C1 segment of cervical spinal cord (tissue), 14 donors: ENCODE measurements at places on chromosomes 5 and 9.
A peak's percentile ranks its signal among the peaks of the same experiment; 100 is the strongest.

DNA sequence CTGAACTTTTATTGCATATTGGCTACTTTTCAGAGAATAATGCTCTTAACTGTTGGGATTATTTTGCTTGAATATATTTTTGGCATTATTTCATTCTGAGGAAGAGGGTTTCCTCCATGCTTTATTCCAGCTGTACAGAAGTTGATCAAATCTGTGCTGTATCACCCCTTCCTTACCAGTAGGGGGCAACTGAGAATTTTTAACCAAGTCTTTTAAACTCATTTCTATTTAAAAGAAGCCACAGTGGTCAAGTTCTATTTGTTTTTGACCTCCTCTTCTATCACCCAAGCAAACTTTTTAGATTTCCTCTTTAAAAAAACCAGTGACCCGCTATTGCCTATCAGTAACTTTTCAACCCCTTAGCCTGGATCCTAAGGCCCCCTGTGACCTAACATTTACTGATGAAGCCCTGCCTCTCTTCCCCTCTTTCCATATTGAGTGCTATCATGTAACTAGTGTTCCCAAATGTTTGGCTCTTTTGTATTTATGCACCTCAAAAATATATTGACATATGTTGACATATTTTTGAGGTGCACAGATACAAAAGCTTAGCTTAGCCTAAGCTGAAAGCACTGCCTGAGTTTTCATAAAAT is 80.6 kb downstream of the FBXO4 start:
- DNase-seq = no peak

DNA sequence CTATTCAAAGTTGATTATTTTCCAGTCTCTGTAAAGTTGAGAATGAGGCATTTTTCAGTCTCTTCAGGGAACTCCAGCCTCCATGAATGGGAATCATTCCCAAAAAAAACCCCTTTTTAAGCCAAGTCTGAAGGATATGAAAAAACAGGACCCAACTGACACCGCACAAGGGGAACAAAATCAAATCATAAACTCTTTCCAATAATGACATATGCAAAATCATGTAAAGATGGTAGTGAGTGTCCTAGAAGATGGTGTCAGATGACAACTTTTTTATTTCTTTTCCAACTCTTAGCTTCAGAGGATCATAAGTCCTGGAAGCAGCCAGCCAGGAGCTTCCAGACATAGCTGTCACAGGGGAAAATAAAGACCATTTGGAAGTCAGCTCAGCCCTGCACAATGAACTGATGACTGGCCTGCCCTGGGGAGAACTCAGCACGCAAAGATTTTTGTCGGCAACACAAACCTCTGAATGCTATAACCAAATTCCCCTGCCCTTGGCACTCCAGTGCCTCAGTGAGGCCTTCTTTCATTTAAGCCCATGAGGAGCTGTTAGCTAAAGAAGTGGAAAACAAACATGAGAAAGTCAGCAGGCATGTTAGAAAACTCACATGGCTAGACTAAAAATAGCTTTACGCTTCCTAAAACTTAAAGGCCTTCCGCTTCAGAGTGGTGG is 85.4 kb downstream of the SLC1A3 start:
- no peak for DNase-seq

- DNase-seq = no peak
Measured at GRCh38 chr9:109297899-109298298, 23.0 kb downstream of the EPB41L4B start.

- no peak for DNase-seq
Measured at GRCh38 chr5:150131978-150132694, 23.5 kb downstream of the PDGFRB start.

DNA sequence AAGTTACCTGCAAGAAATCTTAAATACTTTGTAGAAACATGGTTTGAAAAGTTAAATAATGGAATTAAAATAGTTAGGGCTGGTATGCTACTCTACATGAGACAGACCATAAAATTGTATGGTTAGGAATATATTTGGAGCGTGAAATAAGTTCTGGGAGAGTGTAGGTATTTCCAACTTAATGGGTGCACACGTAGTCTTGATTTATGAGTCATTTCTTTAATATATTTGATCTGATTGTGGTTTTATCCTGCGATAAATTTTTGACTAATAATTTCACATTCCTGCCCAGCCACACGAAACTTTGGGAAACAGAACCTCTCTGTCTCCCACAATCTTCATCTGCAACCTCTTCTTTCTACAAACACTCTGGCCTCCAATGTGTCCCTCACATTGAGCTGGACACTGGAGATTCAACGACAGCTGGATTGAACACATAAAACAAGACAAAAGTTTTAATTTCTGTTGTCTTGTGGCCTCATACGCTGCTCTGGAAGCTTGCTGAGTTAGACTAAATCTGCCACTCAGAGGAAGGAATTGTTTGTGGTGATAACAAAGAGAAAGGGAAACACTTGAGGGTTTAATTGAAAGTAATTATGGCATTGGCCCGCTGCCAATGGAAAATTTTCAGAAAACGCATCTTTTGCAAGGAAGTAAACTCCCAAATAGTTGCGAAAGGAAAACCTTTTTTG is 201.8 kb upstream of the ZNF608 start:
- DNase-seq = no peak

- peak; percentile 87 for DNase-seq
Measured at GRCh38 chr9:134449180-134449916, 123.1 kb downstream of the RXRA start.

DNA sequence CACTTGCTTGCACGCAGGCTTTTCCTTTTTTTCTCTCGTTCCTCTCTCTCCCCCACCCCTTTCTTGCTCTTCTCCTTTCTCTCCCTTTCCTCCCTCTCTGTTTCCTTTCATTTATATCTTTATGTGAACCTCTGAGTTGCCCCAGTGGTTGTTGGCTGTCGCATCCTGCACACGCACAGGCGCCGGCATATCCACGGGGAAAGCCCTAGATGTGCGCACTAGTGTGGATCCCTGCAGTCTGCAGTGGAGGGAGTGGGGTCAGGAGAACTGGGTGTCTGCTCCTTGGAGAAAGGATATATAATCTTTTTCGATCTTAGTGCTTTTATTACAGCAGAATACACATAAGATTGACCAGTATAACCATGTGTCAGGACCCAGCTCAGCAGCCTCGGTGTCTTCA is 223.5 kb downstream of the FANCC start:
- DNase-seq = no peak

DNA sequence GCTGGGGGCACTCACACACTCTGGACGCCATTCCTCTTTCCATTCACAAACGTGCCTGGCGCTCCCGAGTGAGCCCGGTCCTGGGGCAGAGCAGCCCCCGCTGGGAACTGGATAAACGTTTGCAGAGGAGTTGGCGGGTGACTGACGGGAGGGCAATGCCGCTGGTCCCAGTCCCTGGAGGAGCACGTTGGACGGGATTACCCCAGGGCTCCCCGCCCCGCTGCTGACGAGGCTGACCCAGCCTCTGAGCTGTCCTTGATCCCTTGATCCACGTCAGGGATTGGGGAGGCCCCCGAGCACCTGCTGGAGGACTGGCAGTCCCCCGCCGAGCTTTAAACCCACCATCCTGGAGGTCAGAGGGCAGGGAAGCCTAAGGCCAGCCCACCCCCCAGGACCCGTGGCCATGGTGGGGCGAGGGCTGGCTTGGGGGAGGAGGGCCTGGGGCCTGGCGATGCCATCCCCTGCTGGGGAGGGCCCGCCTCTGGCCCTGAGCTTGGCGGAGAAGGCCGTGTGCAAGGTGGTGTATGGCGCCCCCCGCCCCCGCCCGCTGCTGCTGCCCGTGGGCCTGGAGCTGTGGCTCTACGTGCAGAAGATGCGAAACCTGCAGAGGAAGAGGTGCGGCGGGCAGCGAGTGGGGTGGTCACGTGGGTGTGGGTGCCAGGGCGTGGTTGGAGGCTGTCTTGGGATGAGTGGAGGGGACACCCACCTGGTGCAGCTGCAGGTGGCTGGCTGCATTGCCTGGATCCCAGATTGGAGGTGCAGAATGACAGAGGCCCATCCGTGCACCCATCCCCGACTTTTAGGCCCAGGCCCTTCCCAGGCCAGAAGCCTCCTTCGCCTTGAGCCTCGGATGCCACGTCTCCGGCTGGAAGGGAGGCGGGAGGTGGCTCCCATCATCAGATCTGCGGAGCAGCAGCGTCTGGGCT is 4.5 kb downstream of the GPSM1 start:
- no peak for DNase-seq

GRCh38 chr9:70000469-70000868 is 43.2 kb upstream of the MAMDC2 start:
- DNase-seq = no peak

GRCh38 chr5:98977723-98978122 is 48.9 kb upstream of the CHD1 start:
- no peak for DNase-seq

DNA sequence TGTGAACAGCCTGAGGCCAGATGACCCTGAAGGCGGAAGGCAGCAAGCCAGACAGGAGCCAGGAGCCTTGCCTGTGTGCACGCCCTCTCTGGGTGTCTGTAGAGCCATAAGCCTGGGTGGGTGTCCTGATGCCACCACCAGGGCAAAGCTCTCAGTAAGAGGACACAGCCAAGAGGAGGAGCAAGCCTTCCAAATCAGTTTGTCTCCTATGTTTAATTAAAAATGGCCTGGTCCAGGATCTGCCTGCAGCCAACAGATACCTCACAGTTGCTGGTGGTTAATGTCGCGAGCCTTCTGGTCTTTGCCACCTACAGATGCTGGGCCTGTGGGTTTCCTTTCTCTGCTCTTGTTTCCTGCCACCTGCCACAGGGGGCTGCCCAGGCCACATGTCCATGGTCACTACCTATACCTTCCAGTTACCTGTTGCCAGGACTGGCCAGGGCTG is 56.9 kb downstream of the SYK start:
- DNase-seq = no peak

- no peak for DNase-seq
Measured at GRCh38 chr5:168404365-168404764, 81.9 kb upstream of the RARS1 start.

DNA sequence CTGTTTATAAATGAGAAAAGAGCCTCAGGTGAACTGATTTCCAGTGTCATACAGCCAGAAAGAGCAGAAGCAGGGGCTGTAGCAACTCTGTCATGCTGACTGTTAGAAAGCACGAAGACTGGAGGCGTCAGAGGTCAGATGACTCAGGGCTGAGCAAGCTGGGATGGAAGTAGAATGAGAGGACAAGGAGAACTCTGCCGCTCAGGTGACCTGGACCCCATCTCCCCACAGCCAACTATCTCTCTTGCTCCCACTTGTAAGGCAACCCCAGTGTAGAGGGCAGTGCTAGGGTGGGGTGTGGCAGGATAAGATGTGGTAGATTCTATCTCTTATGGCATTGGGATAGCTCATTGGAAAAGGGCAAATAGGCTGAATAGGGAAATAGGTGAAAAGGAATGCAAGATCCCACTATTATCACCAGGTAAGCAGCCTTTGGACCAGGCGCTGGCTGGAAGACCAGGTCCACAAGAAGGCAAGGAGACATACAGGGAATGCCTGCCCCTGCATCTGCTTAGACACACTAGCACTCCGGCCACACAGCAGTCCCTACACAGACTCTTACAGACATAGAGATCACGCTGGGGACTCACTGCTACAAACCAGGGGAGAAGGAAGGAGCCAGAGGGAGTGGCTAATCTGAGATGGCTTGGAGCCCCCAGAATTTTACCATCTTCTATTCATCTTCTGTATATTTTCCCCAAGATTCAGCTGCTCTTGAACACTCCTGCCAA is 21.2 kb upstream of the LOX start:
- DNase-seq = no peak

- DNase-seq = no peak
Measured at GRCh38 chr5:178403351-178403750, 170.7 kb upstream of the PHYKPL start.

DNA sequence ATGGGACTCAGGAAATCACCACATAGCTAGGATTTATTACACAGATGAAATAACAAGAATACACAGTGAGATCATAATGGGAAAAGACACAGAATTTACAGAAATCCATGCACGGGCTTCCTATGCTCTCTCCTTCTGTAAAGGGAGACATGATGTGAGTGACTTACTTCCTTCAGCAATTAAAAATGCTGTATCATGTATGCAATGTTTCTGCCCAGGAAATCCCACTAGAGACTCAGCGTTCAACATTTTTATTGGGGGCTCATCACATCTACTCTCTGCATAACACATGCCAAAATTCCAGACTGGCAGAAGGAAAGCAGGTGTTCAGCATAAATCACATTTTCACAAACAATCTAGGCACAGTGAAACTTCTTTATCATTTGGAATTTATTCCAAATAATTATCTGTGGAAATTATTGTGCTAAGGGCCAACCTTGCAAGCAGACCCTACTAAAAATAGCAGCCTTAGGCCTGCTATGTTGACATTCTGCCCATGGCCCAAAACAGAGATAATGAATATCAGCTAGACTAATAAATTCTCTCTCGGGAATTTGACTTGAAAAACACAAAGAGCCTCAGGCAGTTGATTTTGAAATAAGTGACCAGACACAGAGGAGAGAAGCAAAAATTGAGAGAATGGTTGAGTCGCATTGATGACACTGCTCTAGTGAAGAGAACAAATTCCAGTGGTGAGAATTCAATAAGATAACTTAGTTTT is 31.4 kb upstream of the SELENOP start:
- no peak for DNase-seq

DNA sequence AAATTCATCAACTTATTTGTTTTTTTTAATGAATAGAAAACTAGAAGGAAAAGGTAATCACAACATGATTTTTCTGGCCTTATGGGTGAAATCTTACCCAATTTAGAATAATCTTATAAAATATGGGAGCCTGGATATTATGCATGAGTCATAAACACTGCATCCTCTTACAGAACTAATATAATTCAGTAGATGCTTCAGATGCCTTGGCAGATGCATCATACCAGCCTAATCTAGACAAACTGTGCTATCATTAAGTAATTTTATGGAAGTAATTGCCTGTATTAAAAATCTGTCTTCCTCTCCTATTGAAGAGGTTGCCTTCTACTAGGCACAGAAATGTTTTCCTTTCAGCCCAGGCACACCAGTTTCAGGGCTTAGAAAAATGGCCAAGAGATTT is 2384.6 kb upstream of the WWC1 start:
- DNase-seq = no peak

- peak; percentile 31 for DNase-seq
Measured at GRCh38 chr9:89038382-89039103, 47.3 kb downstream of the S1PR3 start.
